ENCODE measurements at places on chromosomes 2 and 18.

DNA sequence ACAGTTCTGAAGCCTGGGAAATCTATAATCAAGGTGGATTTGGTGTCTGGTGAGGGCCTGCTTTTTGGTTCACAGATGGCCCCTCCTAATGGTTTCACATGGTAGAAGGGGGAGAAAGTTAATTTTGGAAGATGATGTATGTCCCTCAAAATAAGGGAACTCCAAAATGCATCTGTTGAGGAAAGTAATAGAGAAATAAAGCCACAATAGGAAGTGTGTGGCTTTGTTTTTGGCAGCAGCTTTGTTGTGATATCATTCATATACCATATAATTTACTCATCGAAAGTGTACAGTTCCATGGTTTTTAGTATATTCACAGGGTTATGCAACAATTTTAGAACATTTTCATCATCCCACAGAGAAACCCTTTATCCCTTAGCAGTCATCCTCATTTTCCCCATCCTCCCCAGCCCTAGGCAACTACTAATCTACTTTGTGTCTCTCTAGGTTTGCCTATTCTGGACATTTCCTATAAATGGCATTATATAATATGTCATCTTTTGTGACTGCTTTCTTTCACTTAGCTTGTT lies 274.0 kb upstream of the FAM98A start:
- no peak for DNase-seq

- no peak for DNase-seq
Measured at GRCh38 chr2:168449419-168449818, 6.7 kb upstream of the CERS6 start.

DNA sequence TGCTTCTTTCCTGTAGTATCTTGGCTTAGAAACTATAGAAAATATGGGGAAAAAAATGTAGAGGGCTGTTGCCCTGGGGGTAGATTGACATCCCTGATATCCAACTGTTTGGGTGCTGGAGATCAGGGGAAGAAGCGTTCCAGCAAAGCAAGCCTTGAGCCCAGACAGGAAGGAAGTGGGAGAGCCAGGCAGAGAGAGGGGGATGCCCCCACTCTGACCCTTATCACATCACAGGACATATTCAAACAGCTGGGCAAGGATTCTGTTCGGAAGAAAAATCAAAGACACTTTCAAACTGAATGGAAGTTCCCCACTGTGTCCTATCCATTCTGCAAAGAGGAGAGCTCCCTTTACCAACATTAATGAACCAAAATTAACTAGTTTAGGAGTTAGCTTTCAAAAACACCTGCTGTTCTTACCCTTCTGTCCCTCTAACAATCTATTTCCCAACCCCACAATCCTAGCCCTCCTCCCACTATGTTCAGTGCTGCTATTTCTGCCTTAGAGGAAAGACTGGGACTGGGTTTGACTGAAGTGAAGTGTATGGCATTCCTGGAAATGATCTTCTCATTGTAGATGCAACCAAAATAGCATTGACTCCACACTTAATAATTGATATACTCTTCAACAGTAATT lies 16.9 kb upstream of the KCNG3 start:
- no peak for DNase-seq

DNA sequence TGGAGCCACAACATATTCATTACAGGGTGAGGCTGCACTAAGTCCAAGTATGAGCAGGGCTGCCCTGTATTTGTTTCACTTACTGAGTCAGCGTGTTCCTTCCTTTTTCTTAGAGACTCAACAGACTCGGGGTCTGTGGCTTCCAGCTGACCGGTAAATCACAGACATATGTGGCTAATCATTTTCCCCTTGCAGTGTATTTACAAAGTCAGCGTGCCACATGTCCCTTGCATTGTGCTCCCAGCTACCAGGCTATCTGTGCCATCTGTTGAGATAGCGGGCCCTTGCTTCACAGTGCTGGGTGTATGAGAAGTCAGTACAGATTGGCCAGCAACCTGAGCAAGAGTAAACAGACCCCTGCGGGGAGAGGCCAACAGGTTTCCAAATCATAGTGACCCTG lies 254.3 kb downstream of the LRRTM1 start:
- DNase-seq, result no peak

DNA sequence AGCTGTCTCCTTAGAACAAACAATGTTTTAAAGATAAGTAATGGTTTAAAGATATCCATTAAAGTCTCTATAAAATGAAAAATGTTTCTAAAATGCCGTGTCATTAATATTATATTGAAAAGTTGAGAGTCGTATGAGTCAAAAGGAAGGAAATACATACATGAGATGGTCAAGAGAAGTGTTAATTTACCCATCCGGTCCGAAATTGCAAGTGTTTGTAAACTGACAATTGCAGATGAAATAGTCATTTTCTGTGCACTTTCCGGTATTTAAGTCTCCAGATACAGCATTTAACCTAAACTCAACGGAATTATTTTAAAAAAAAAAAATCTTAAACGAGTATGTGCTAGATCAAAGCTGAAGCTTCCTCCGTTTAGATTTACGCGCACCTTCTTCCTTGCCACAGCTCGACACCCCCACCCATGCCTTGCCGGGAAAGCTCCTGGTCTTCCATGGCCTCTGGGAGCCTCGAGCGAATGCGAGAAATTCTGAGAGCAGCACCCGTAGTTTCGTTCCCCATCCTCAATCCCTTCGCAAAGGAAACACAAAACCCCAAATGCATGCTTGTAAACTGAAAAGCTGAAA lies 1.8 kb downstream of the DSC3 start:
- DNase-seq, result no peak

DNA sequence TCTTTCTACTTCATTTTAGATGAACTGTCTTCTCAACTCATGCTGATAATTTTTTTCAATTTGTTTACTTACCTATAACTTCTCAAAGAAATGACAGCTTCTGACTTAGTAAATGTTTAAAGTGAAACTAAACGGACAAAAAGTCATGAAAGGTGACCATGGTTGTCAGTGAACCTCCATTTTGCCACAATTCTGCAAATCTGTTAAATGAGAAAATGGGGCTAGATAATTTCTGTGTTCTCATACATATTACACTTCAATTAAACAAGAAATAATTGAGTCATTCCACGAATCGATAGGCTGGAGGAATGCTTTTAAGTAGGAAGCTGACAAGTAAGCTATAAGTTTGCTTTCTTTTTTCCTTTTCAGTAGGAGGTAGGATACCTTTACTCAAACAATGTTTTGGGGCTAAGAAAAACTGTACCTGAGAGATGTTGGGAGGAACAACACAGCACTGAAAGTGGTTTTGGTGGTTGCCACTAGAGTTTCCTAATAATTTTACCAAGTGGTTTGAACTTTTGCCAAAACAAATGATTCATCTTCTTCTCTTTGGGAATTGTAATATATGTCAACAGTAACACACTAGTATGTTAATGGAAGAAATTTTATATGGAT lies 17.1 kb downstream of the DYNAP start:
- no peak for DNase-seq

- DNase-seq, result no peak
Measured at GRCh38 chr2:5740817-5741216, 48.6 kb downstream of the SOX11 start.

- DNase-seq, result no peak
Measured at GRCh38 chr2:22209545-22209944, 1085.8 kb downstream of the TDRD15 start.

DNA sequence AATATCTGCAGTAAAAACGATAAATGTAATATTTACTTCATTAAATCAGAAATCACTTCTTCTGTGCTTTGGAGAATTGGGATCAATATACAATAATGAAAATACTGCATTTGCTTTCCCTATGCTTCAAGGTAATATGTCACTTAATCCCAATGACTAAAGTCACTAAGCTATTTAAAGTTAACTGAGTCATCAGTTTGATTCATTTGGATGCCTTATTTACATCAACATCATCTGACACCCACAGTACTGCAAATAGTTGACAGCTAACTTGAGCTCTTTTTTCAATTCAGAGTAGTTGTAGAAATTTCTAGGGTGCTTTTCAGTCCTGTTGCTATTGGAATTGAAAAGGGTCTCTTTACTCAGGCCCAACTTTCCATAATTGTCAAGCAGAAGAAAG lies 776.9 kb upstream of the FSHR start:
- no peak for DNase-seq
